Neural progenitor cell (in vitro differentiated cells): ENCODE measurements at places on chromosomes 12 and 14. TPM values are rescaled to one million over a fixed set of nuclear protein-coding genes. Genes with fewer than 3 reads are reported as not detected.

DNA sequence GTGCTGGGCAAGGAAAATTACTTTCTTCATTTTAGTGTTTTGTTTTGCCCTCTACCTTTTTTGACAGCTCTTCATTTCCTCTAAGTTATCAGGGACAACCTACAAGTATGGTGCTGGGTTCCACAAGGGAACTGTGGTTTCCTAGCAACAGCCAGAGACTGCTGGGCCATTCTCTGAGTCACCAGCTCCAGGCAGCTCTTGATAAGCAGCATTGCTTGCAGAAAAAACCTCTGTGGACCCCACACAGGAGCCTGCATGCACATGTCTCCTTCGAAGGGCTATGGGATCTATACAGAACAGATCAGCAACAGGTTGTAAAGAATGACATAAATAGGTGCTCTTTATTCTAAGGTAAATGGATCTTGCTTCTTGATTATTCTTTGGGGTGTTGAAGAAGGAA is 81.0 kb upstream of the CCDC196 start:
- H3K27ac ChIP-seq = no peak overlapping the region
- no peaks in the 10 kb centered on the region for H3K27me3 ChIP-seq
- peaks cover 6% of the 10 kb centered on the region for H3K4me1 ChIP-seq
- no peak overlapping the region for H3K4me3 ChIP-seq
- peak; percentile 41 for DNase-seq

- no peaks in the 10 kb centered on the region for H3K27me3 ChIP-seq
- no peak for DNase-seq
- H3K4me1 ChIP-seq = no peaks in the 10 kb centered on the region
- no peaks in the 10 kb centered on the region for H3K36me3 ChIP-seq
- H3K27ac ChIP-seq = no peak overlapping the region
These were observed 152.7 kb downstream of the RGS6 start for GRCh38 chr14:72084935-72085334.

ZDHHC22 gene
- total RNA-seq = 0.07 and 0.31 TPM in 2 replicates

- no peaks in the 10 kb centered on the region for H3K36me3 ChIP-seq
- no peak overlapping the region for H3K27ac ChIP-seq
- DNase-seq = no peak
- H3K4me1 ChIP-seq = peaks cover 4% of the 10 kb centered on the region
These were observed 372.4 kb upstream of the OR4E1 start for GRCh38 chr14:22046063-22046462.

- no peak overlapping the region for H3K27ac ChIP-seq
- peaks cover 12% of the 10 kb centered on the region for H3K4me1 ChIP-seq
- H3K36me3 ChIP-seq = peaks cover 6% of the 10 kb centered on the region
- DNase-seq = no peak
- no peaks in the 10 kb centered on the region for H3K27me3 ChIP-seq
These were observed 17.3 kb upstream of the TDRD9 start for GRCh38 chr14:103910984-103911383.

GRCh38 chr12:121494093-121494787 is 86.6 kb downstream of the KDM2B start:
- no peaks in the 10 kb centered on the region for H3K27me3 ChIP-seq
- H3K27ac ChIP-seq = peak overlapping the region; percentile 11
- H3K4me3 ChIP-seq = no peak overlapping the region
- H3K4me1 ChIP-seq = no peaks in the 10 kb centered on the region
- H3K36me3 ChIP-seq = no peaks in the 10 kb centered on the region

ACOT4 gene
- total RNA-seq = 0.65 TPM in 1 of 2 replicates, not detected in the other

- H3K4me3 ChIP-seq = no peak overlapping the region
- H3K27me3 ChIP-seq = no peaks in the 10 kb centered on the region
- no peaks in the 10 kb centered on the region for H3K4me1 ChIP-seq
- H3K36me3 ChIP-seq = no peaks in the 10 kb centered on the region
- H3K27ac ChIP-seq = no peak overlapping the region
These were observed 10.6 kb upstream of the PIP4K2C start for GRCh38 chr12:57580466-57580795.

CISTR gene
- not detected in 2 replicates for total RNA-seq

- peaks cover 20% of the 10 kb centered on the region for H3K4me1 ChIP-seq
- H3K4me3 ChIP-seq = no peak overlapping the region
- DNase-seq = no peak
- no peak overlapping the region for H3K27ac ChIP-seq
- H3K36me3 ChIP-seq = no peaks in the 10 kb centered on the region
- no peaks in the 10 kb centered on the region for H3K27me3 ChIP-seq
These were observed 2.2 kb downstream of the ATP6V1D start for GRCh38 chr14:67357186-67357968.

GRCh38 chr14:105368426-105368825 is 29.9 kb upstream of the TEX22 start:
- H3K27ac ChIP-seq = no peak overlapping the region
- no peak overlapping the region for H3K4me3 ChIP-seq
- no peaks in the 10 kb centered on the region for H3K27me3 ChIP-seq
- no peaks in the 10 kb centered on the region for H3K4me1 ChIP-seq
- no peak for DNase-seq

DNA sequence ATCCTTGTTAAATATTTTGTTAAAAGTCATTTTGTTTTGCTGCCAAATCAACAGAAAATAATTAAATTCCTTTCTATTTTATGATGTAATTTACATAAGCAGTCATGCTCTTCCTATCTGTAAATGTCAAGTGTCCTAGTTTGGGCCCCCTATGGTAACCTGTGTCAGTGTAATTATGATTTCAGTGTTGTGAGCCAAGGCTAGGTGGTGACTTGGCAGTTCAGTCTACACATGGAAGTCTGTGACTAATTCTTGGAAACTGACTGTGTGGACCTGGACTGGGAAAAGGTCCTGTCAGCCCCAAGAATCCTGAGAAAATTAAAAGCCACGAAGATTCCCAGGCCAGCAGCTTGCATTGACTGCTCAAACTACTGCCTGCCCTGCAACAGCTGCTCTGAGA is 371.0 kb downstream of the FUT8 start:
- H3K4me1 ChIP-seq = no peaks in the 10 kb centered on the region
- no peaks in the 10 kb centered on the region for H3K27me3 ChIP-seq
- H3K36me3 ChIP-seq = no peaks in the 10 kb centered on the region
- no peak overlapping the region for H3K4me3 ChIP-seq
- no peak overlapping the region for H3K27ac ChIP-seq

KRT78 gene
- not detected in 2 replicates for total RNA-seq

DNA sequence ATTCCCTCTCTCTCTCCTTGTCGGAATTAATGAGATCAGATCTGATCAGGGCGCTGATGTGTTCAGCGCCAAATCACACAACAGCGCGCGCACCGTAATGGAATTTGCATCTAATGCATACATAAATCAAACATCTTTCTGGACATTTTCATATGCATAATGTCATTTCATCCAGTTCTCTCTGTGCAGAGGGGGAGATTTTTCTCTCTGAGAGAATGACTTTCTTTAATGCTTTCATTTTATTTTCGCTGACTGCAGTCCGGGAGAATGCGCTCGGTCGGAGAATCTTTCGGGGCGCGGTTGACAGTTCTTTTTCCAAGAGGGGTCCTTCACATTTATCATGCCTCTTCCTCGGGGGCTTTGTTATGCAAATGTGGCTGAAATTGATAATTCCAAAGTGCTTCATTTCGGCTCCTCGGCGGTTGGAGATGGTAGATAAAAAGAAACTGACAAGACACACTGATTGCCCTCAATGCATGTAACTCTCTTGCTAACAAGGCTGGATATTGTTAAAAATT is 615.9 kb downstream of the VRK1 start:
- no peaks in the 10 kb centered on the region for H3K36me3 ChIP-seq
- H3K4me1 ChIP-seq = peaks cover 45% of the 10 kb centered on the region
- H3K27ac ChIP-seq = no peak overlapping the region

ADCY6 gene
- total RNA-seq = 22.4 and 42.4 TPM in 2 replicates

DNA sequence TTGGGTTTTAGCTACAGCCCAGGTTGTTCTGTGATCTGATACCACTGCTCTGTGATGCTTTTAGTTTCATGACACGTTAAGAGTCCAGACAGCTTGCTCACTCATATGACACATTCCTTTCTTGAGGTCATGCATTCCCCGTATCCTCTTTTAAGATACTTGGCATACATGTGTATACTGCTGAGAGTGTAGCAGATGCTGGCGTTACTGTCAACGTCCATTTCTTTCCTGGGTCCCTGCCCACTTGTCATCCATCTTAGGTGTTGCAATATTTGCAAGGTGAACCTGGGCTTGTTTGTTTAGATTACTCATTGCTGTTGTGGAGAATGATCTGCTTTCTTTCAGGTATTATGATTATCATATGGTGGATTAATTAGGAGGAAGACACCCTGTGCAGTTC is 9.1 kb upstream of the EMP1 start:
- no peak overlapping the region for H3K4me3 ChIP-seq
- no peak for DNase-seq
- no peaks in the 10 kb centered on the region for H3K27me3 ChIP-seq
- H3K27ac ChIP-seq = no peak overlapping the region

DNA sequence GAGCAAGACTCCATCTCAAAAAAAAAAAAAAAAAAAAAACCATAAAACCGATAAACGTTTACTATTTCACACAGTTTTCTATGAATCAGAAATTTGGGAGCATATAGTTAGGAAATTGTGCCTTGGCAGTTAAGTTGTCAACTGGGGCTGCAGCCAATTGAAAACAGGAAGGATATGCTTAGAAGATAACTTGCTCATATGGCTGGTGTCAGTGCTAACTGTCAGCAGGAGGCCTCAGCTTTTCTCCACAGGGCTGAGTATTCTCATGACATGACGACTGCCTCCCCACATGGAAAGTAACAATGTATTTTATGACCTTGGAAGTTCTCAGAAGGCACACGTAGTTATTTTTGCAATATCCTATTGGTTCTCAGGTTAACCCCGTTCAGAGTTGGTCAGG is 29.6 kb upstream of the OR5AU1 start:
- H3K4me1 ChIP-seq = no peaks in the 10 kb centered on the region
- H3K36me3 ChIP-seq = no peaks in the 10 kb centered on the region
- no peak overlapping the region for H3K4me3 ChIP-seq
- H3K27me3 ChIP-seq = no peaks in the 10 kb centered on the region

DNA sequence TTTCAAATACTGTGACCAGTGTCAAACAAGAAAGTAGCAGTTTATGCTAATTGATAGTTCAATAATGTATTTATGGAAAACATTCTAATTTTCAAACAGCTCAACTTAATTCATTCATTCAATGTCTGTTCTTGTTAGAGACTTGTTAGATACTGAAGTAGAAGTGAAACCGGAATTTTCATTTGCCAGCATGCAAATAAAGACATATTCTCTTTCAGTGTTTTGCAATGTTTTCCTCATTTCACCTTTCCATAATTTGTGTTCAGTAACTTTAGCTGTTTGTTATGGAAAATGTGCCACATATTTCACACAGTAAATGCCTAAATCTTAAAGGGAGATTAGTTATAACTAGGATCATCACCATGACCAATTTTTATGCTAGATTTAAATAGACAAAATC is 21.2 kb downstream of the TAS2R50 start:
- no peaks in the 10 kb centered on the region for H3K27me3 ChIP-seq
- H3K36me3 ChIP-seq = peaks cover 11% of the 10 kb centered on the region
- H3K27ac ChIP-seq = no peak overlapping the region
- no peak overlapping the region for H3K4me3 ChIP-seq
- H3K4me1 ChIP-seq = no peaks in the 10 kb centered on the region

DNA sequence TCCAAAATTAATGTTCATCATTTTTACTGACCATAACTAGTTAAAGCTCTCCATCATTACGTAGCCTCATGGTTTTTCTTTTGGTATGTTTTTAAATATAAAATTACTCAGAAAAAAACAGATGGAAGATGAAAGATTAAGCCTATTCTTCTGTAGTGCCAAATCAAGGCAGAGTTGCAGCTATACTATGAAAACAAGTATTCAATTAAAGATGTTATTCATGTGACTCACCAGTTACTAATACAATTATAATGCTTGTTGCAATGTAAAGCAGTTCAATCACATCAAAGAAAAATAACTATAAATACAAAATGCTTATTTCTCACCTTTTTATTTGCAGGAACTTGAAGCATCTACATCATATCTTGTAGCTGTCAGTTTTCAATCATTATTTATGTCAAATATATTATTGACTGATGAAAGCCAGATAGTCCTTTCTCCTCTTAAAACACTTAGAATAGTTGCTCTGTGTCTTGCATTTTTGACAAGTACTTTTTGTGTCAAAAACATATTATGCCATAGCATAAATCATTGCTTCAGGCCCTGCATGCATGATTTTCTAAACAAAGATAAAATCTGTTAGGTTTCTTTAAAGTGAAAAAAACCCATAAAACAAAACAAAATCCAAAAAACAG is 36.0 kb upstream of the TRHDE start:
- H3K27ac ChIP-seq = no peak overlapping the region
- H3K27me3 ChIP-seq = no peaks in the 10 kb centered on the region

- H3K4me3 ChIP-seq = no peak overlapping the region
- DNase-seq = no peak
- peaks cover 100% of the 10 kb centered on the region for H3K27me3 ChIP-seq
- H3K4me1 ChIP-seq = peaks cover 10% of the 10 kb centered on the region
These were observed 5.6 kb downstream of the AGAP2 start for GRCh38 chr12:57732726-57733593.

TMEM229B gene
- 0.12 TPM in 1 of 2 replicates, not detected in the other for total RNA-seq

DNA sequence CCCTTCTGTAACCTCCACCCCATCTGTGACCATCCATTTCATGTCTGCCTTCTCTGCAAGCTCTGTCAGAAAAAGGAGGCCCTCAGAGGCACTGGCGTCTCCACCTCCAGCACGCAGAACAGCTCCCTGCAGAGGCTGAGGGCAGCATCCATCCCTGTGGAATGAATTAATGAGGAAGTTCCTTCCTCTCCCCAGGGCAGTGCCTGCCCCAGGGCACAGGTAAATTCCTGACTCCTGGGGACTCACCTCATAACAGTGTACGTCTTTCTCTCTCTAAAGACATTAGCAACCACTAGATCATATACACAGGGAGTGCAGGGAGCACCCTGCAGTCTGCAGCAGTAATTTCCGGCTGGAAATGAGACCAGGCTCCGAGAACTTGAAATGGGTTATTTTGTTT is 155.0 kb upstream of the TMEM132C start:
- no peaks in the 10 kb centered on the region for H3K36me3 ChIP-seq
- H3K4me1 ChIP-seq = no peaks in the 10 kb centered on the region
- H3K27ac ChIP-seq = no peak overlapping the region
- H3K4me3 ChIP-seq = no peak overlapping the region

DNA sequence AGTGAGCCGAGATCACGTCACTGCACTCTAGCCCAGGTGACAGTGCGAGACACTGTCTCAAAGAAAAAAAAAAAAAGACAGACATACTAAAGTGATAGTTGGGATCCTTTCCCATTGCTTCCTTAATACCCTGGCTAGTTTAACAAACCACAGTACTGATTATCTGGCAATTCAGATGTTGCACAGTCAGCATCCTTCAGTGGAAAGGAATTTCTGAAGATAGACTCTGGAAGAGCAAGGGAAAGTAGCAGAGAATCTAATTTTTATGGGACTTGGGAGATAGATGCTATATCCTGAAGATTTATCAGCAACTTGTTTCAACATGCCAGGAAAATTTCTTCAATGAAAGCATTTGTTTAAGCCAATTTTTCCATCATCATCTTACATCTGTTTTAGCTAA is 6.5 kb upstream of the PPFIBP1 start:
- DNase-seq = no peak
- no peak overlapping the region for H3K27ac ChIP-seq
- H3K36me3 ChIP-seq = no peaks in the 10 kb centered on the region

- H3K27ac ChIP-seq = no peak overlapping the region
- H3K4me1 ChIP-seq = no peaks in the 10 kb centered on the region
- no peak overlapping the region for H3K4me3 ChIP-seq
- peaks cover 15% of the 10 kb centered on the region for H3K27me3 ChIP-seq
These were observed 13.2 kb downstream of the CALCOCO1 start for GRCh38 chr12:53714004-53714403.

VPS33A gene
- 26.1 and 42.0 TPM in 2 replicates for total RNA-seq

- H3K27me3 ChIP-seq = no peaks in the 10 kb centered on the region
- no peak overlapping the region for H3K27ac ChIP-seq
- no peak for DNase-seq
- H3K4me1 ChIP-seq = no peaks in the 10 kb centered on the region
- no peak overlapping the region for H3K4me3 ChIP-seq
These were observed 8.9 kb upstream of the ZNF410 start for GRCh38 chr14:73877790-73878189.
